ENCODE measurements at places on chromosomes 6 and 20.

GRCh38 chr6:142903812-142904211 lies 41.2 kb downstream of the HIVEP2 start:
- peak; percentile 41 for DNase-seq

- DNase-seq, result no peak
These were observed 67.1 kb downstream of the EPB41L2 start for GRCh38 chr6:130995783-130996447.

- DNase-seq, result no peak
These were observed 44.4 kb downstream of the DSTN start for GRCh38 chr20:17614176-17614811.

- DNase-seq, result no peak
These were observed 621.9 kb downstream of the GRIK2 start for GRCh38 chr6:102015431-102015830.

GRCh38 chr6:135314543-135314942 lies 133.4 kb downstream of the MYB start:
- DNase-seq, result no peak

GRCh38 chr6:138432063-138432356 lies 28.0 kb downstream of the HEBP2 start:
- no peak for DNase-seq

GRCh38 chr6:19876672-19877071 lies 39.5 kb downstream of the ID4 start:
- DNase-seq, result no peak

DNA sequence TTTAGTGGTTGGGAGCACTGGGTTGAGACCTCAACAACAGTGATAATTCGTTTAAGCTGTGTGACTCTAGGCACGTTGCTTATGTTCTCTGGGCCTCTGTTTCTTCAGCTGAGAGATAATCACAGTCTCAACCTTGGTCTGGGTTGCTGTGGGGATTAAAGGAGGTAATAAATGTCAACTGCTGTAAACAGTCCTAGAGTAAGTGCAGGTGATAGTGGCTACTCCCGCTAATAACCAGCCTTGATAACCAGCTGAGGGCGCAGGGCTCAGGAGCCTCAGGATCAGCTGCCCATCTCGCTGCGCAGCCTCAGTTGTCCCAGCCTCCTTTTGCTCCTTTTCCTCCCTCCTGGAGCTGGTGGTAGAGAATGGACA lies 58.0 kb downstream of the JARID2 start:
- DNase-seq, result no peak

Measured in astrocyte (in vitro differentiated cells and primary cell).